ENCODE measurements at places on chromosomes 3 and 15.

DNA sequence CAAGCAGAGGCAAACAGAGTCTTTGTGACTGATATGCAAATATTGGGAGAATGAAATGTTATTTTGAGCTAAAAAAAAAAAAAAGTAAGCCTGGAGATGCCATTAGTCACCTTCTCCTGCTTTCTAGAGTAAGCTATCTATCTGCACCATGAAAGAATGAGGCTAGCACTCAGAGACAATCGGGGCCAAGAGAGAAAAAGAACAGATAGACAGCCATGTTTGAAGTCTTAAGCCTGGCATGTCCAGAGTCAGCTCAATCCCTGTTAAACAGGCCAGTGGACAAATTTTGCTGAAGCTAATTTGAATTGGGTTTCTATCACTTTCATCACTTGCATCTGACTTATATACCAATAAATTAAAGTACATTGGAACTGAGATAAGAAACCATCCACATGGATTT is 204.4 kb downstream of the SLC9A9 start:
- DNase-seq, result no peak

GRCh38 chr15:36644191-36644896 is 64.9 kb downstream of the CDIN1 start:
- no peak for DNase-seq

- DNase-seq, result peak; percentile 49
Observed at GRCh38 chr3:141402476-141403171, 34.3 kb downstream of the ZBTB38 start.

DNA sequence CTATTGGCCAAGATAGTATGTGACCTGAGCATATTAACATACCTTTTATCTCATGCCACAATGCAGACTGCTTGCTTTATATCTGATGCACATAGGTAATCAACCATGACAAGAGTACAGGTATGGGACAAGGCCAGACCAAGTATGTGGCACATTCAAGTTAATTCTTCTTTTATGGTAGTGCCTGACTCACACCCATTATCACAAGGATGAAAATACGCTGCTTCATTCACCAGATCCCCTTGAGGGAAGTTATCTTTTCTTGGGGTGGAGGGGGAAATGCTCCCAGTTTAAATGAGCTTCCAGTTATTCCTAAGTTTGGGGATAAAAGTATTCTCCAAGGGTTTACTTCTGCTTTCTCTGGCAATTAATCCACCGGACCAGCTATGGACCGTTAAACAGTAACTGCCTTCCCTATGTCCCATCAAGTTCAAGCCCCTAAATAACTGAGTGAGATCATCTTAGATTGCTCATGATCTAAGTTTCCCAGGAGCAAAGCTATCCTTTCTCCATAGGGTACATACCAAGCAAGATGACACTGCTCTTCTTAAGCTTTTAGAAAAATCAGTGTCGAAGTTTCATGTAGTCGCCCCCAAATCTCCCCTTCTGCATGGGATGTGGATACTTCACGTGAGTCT is 1.9 kb downstream of the COL8A1 start:
- DNase-seq, result no peak

DNA sequence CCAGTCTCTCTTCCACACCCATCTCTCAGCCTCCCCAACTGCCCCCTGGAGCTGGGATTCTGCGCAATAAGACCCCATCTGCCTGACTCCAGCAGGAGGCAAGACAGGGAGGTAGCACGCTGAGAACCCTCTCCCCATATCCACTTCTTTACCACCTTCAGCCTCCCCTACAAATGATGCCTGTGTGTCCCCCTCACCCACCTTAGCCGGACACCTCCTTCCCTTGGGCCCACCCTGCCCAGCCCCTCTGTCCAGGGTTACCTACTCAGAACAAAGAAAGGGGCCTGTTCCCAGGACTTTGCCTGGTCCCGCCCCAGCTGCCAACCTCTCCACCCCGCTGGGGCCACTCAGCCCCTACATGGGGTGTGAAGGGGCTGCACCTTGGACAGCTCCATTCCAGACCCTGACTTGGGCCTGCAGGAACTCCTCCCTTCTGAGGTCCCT is 40.8 kb upstream of the ATP2B2 start:
- DNase-seq, result no peak

- no peak for DNase-seq
Observed at GRCh38 chr3:187519428-187519890, 150.7 kb downstream of the SST start.

- DNase-seq, result no peak
Observed at GRCh38 chr3:157423337-157423736, 13.3 kb upstream of the PTX3 start.

GRCh38 chr3:101170062-101170771 is 150.2 kb downstream of the IMPG2 start:
- DNase-seq, result no peak

DNA sequence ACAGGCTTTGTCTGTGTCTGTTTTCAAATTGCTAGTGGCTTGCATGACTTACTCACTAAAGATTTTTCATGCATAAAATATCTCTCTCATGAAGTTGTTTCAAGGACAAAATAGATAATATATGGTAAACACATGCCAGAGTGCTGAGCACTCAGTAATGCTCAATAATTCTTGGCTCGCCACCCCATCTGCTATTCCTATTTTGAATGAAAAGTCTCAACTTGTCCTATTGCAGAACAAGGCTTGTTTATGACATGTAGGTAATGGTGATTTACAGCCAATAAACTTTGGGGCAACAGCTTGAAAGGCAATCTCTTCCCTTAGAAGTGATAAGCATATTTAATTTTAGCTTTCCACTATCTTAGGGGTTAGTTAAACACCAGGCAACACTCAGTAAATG is 789.0 kb upstream of the ROBO1 start:
- DNase-seq, result no peak

GRCh38 chr15:57245130-57245529 is 131.2 kb upstream of the CGNL1 start:
- no peak for DNase-seq

GRCh38 chr15:49720261-49720660 is 99.4 kb downstream of the DTWD1 start:
- DNase-seq, result no peak

GRCh38 chr3:71120012-71120411 is 463.5 kb downstream of the FOXP1 start:
- no peak for DNase-seq

GRCh38 chr15:91482799-91483198 is 370.7 kb upstream of the SLCO3A1 start:
- DNase-seq, result no peak

DNA sequence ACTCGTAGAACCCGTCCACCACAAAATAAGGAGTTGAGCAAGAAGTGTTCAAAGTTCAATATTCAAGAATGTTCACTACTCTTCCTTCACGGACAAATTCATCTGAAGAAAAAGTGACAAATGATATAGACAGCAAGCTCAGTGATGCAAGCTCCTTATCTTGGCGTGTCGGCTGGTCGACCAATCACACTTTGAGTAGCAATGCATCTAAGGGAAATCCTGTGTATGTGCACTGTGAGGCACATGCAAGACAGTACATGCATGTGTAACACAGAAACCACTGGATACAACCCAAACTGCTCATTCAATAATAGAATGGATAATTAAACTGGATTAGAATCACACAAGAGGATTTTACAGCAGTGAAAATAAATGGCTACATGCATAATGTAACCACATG is 64.4 kb upstream of the CSPG5 start:
- no peak for DNase-seq

Data from NK-92 treated with Interleukin-12 subunit alpha and Interleukin-12 subunit beta, amount 100 ng/mL, for 24 hours (cell line).